SJCRH30 (cell line): ENCODE measurements at places on chromosomes 6 and 20. TPM values are rescaled to one million over a fixed set of nuclear protein-coding genes. Genes with fewer than 3 reads are reported as not detected.

Gene SYNGAP1
- total RNA-seq: 1.8 and 2.5 TPM in 2 replicates

Gene MOXD1
- total RNA-seq: 0.86 and 1.5 TPM in 2 replicates

DNA sequence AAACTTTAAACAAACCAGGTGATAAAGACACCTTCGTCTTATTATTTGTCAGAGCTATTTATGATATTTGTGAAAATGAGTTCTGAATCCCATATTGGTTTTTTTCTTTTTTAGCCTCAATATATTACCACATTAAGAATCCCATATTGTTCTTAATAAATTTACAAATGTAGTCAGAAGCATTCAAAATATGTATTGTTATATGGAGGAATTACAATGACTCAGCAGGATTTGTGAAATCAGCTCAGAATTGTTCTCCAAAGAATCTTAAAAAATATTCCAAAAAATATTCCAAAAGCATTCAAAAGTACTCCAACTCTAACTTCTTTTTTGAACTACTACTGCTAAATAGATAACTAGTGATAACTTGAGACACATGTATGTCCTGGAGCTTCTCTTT is 6.5 kb upstream of the ZNF343 start:
- no peak for DNase-seq

- no peak for DNase-seq
Observed at GRCh38 chr6:10479939-10480700, 41.0 kb upstream of the GCNT2 start.

Gene DSP
- total RNA-seq: not detected in 2 replicates

DNA sequence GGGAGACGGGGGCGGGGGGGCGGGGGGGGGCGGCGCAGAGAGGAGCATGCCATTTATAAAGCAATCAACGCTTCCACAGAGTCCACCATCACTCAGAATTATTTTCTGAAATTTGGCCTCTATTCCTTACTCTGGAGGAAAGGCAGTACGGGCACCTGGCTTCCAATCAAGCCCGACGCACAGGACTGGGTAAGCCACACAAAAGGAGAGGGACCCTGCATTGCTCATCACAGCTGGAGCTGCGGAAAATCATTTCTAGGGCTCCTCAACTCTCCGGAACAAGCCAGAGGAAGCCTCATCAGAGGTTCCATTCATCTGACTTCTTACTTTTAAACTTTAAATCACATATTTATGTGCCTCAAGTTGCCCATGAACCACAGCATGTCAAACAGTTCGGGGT is 55.9 kb downstream of the TTI1 start:
- no peak for DNase-seq

DNA sequence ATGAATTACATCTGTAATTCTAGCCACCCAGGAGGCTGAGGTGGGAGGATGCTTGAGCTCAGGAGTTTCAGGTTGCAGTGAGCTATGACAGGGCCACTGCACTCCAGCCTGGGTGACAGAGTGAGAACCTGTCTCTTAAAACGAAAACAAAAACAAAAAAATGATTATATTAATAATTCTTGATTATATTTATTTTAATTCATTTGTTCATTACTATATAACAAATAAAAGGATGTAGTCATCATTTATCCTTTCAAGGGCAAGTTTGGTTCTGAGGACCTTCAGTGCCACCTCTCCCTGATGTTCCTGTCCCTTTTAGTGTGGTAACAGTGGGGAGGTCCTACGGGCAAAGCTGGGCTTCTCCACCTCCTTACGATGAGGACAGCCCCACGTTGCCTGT is 167.1 kb upstream of the SCGN start:
- no peak for DNase-seq

- DNase-seq: no peak
Observed at GRCh38 chr6:39830444-39830843, 38.3 kb downstream of the DAAM2 start.

Gene HLA-DMB
- not detected in 2 replicates for total RNA-seq

- DNase-seq: no peak
Observed at GRCh38 chr6:149212206-149212605, 105.3 kb upstream of the TAB2 start.

DNA sequence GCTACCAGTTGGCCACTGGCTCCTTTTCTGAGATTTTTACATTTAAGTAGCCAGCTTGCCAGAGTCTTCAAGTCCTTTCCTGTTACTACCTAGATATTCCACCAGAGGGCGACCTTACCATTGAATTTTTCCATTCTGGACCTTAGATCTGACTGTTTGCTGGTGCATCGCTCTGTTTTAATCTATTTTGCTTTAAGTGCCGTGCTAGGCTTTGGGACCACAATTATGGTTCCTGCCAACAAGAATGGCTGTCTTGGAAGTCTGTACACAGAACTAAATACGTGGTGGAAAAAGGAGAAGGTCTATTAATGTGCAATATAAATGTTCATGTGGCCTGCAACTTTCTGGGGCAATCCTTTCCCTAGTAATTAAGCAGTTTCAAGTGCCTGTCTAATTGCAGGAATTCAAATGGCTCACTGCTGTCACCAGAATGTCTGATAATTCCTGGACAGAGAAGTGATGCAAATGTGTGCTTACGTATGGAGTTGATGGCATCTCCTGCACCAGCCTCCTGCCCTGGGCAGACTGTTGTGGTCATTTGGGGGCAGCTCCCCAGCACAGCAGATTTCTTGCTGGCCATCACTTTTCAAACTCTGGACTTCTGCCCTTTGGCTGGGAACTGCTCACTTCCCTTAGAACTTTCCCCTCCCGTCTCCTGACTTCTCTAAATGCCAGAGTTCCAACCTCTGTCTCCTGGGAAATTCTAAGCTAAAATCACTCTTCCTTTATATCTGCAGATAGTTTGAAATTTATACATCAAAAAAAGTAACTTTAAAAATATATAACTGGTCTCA is 5.6 kb upstream of the HLA-DOA start:
- DNase-seq: peak; percentile 82

DNA sequence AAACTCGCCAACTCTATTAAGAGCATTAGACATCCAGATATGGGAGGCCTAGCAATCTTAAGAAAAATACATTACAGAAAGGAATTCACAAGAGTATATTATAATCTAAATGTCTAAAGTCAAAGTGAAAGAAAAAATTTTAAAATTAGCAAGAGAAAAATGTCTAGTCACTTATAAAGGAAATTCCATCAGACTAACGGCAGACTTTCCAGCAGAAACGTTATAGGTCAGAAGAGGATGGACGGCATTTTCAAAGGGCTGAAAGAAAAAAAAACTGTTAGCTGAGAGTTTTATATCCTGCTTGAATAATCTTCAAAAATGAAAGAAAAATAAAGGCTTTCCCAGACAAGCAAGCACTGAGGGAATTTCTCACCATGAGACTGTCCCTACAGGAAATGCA is 269.0 kb downstream of the HDGFL1 start:
- peak; percentile 9 for DNase-seq
